Neural progenitor cell (in vitro differentiated cells): ENCODE measurements at places on chromosomes 16 and 17.

DNA sequence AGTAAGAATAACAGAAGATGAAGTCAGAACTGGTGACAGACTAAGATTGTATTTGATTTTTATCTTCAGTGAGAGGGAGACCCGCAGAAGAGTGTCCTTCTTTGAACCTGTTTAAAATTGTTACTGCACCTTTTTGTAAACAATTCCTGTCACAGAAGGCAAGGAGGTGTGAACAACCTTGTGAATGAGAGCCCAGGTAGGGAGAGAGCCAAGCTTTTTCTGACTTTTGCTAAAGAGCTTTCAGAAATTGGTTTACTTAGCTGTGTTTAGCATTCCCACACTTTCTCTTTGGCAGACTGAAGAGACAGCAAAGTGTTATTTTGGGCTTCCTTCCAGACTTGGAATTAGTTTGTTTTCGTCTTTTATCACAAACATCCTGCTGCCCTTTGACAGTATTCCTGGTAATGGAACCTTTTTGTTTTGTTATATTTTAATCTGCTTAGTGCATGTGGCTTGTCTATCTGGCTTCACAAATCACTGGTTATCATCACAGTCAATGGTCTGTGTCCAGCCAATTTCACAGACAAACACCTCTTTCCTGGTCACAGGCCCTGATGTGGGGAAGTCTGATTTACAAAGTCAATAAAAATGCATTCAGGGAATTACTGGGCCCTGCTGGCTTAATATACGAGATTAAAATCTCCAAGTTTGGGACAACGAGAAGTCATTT lies 85.7 kb upstream of the HS3ST2 start:
- H3K4me3 ChIP-seq, result no peak overlapping the region
- no peak for DNase-seq
- no peaks in the 10 kb centered on the region for H3K27me3 ChIP-seq
- no peak overlapping the region for H3K27ac ChIP-seq
- H3K36me3 ChIP-seq, result no peaks in the 10 kb centered on the region

DNA sequence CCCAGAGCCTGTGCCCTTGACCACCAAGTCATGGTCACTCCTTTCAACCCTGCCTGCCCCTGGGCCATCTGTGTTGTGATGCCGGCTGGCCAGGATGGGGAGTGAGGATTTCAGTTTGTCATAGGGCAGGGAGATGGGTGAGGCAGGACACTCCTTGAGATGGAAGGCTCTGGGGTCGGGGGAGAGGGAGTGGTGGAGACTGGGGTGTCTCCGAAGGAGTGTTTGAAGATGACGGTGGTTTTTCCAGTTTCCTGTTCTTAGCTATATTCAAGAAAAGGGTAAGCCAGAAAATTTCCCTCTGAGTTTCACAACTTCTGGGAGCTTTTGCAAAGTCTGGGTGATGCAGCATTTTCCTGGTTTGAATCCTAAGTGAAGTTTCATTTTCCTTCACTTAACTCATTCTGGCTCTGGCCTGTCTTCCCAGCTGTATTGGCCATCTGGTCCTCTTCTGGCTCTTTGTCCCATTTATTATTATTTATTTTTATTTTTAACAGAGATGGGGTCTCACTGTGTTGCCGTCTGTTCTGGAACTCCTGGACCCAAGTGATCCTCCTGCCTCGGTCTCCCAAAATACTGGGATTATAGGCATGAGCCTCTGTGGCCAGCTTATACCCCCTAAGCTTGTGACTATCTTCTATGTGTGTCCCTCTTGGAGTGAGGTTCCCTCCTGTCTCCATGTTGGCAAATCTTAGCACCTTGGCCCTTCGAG lies 27.7 kb downstream of the ABCC1 start:
- peaks cover 7% of the 10 kb centered on the region for H3K4me1 ChIP-seq
- DNase-seq, result no peak
- H3K4me3 ChIP-seq, result no peak overlapping the region
- no peak overlapping the region for H3K27ac ChIP-seq
- H3K27me3 ChIP-seq, result no peaks in the 10 kb centered on the region
- no peaks in the 10 kb centered on the region for H3K36me3 ChIP-seq

DNA sequence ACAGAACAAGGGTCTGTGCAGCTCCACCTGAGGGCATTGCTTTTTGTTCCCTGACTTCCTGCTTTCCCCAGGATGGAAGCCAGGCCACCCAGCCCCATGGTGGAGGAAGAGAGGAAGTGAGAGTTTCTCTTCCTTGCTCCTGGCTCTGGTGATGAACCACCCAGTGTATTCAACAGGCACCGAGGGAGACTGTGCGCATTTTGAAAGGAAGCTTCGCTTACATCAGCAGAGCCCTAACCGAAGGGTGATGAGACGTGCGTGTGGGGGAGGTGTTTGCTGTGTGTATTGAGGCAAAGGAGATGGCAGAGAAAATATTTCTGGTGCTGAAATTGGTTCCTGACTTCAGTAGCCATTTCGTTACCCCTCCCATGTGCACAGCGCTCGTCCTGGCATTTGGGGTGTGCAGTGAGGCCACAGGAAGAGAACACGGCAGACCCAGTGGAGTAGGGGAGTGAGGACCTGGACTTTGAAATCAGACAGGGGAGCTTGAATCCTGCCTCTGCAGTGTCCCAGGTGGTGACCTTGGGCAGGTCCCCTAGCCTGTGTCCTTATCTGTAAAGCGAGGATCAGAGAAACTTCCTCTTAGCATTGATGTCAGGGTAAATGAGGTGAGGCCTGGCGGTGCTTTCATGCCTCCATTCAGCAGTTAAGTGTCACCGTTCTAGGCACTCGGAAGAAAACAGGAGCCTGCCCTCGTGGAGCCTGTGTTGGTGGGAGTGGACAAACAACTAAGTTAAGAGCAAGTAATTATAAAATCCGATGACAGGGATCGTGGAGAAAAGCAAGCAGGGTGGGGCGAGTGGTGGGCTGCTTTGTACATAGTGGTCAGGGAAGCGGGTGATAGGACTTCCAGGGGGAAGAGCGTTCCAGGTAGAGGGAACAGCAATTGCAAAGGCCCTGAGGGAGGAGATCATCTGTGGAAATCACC lies 7.4 kb downstream of the CMIP start:
- peaks cover 35% of the 10 kb centered on the region for H3K4me1 ChIP-seq
- no peak overlapping the region for H3K27ac ChIP-seq
- no peaks in the 10 kb centered on the region for H3K36me3 ChIP-seq
- DNase-seq, result no peak
- H3K4me3 ChIP-seq, result no peak overlapping the region
- H3K27me3 ChIP-seq, result no peaks in the 10 kb centered on the region

DNA sequence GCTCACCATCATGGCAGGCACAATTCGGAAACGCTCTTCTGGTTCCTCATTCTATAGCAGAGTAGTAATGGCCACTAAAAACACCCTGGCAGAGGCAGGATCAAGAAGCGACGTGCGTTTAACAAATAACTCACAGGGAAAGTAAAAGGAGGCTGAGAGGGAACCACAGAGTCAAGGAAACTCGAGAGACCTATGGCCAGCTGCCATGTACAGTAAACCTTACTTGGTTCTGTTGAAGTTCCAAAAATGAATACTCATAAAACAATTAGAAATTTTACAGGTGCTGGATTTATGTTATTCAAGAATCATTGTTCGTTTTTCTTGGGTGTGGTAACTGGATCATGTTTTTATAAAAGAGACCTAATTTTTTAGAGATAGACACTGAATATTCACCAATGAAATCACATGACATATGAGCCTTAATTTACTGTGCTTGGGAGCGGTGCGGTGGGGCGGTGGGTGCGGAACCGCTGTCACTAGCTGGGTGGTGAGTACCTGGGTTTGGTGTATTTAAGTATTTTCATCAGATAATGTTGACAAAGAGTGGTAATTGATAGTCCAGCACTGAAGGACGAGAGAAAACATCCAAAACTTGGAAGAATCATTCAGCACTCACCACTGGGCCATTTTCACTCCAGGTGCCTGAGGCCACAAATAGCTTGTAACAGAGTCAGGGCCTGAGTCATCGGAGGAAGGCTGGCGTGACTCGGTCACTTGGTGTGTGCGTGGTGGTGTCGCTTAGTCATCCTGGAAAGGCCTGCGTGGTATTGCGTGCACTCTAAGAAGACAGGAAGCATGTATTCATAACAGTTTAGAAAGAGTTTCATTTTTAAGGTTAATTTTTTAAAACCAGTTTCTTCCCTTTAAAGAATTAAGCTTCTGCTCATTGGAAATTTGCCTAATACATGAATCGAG lies 135.4 kb upstream of the CHMP6 start:
- no peak overlapping the region for H3K27ac ChIP-seq
- peaks cover 17% of the 10 kb centered on the region for H3K4me1 ChIP-seq
- H3K36me3 ChIP-seq, result no peaks in the 10 kb centered on the region
- no peaks in the 10 kb centered on the region for H3K27me3 ChIP-seq
- H3K4me3 ChIP-seq, result no peak overlapping the region

- H3K27ac ChIP-seq, result no peak overlapping the region
- H3K27me3 ChIP-seq, result no peaks in the 10 kb centered on the region
- no peak for DNase-seq
- H3K4me1 ChIP-seq, result no peaks in the 10 kb centered on the region
- no peak overlapping the region for H3K4me3 ChIP-seq
Measured at GRCh38 chr17:740240-741017, 8.0 kb downstream of the TLCD3A start.

DNA sequence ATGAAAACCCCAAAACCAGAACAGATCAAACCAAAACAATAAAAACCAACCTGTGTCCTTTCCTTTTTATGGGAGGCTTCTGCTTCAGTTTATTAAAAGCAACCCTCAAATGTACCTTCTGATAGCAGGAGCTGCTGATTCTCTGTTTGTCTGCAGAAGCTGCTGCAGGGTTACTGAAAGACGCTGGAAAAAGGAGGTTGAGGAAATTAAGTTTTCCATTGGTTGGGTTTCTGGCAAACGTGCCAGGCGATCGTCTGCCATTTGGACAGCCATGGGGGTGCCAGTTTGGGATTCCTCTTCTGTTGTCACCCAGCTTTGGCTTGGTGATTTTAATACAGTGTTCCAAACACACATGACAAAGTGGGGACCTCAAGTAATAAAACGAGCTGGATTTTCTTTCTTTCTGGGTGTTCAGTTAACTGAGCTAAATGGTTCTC lies 185.4 kb upstream of the ZFHX3 start:
- no peaks in the 10 kb centered on the region for H3K4me1 ChIP-seq
- no peak overlapping the region for H3K27ac ChIP-seq
- no peak overlapping the region for H3K4me3 ChIP-seq
- no peaks in the 10 kb centered on the region for H3K36me3 ChIP-seq
- H3K27me3 ChIP-seq, result no peaks in the 10 kb centered on the region

- no peak overlapping the region for H3K27ac ChIP-seq
- H3K27me3 ChIP-seq, result peaks cover 69% of the 10 kb centered on the region
- DNase-seq, result peak; percentile 54
- H3K4me3 ChIP-seq, result peak overlapping the region; percentile 68
Measured at GRCh38 chr17:2854143-2855055, 58.2 kb downstream of the RAP1GAP2 start.

- no peaks in the 10 kb centered on the region for H3K27me3 ChIP-seq
- no peaks in the 10 kb centered on the region for H3K36me3 ChIP-seq
- H3K4me1 ChIP-seq, result peaks cover 23% of the 10 kb centered on the region
- H3K27ac ChIP-seq, result no peak overlapping the region
Measured at GRCh38 chr16:19228052-19228451, 57.5 kb upstream of the CLEC19A start.

- no peak for DNase-seq
- peaks cover 5% of the 10 kb centered on the region for H3K4me1 ChIP-seq
- H3K4me3 ChIP-seq, result no peak overlapping the region
- H3K36me3 ChIP-seq, result no peaks in the 10 kb centered on the region
- peaks cover 47% of the 10 kb centered on the region for H3K27me3 ChIP-seq
Measured at GRCh38 chr17:47739150-47739549, 6.1 kb downstream of the TBX21 start.

- no peak overlapping the region for H3K4me3 ChIP-seq
- H3K36me3 ChIP-seq, result no peaks in the 10 kb centered on the region
- DNase-seq, result no peak
- H3K27ac ChIP-seq, result no peak overlapping the region
Measured at GRCh38 chr16:1938910-1939309, 4.1 kb downstream of the MSRB1 start.
